ENCODE measurements at places on chromosomes 5 and 9.

GRCh38 chr5:76947082-76947503 lies 5.8 kb upstream of the CRHBP start:
- DNase-seq = no peak

DNA sequence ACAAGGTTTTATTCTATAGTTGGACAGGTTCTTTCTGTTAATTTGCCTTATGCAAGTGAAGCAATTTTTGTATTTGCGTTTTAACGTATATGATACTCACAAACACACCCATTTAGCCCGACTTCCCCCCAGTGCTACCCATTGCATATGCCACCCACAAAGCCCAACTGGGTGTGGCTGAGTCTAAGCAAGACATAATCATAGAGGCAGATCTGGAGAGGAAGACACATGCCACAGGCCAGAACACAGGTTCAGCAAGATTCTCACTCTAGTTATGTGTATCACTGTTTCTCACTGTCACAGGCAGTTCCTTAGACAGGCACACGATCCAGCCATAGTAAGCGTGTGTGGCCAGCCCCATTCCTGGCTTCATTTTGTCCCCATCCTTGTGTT lies 29.0 kb upstream of the PUM3 start:
- DNase-seq = no peak

DNA sequence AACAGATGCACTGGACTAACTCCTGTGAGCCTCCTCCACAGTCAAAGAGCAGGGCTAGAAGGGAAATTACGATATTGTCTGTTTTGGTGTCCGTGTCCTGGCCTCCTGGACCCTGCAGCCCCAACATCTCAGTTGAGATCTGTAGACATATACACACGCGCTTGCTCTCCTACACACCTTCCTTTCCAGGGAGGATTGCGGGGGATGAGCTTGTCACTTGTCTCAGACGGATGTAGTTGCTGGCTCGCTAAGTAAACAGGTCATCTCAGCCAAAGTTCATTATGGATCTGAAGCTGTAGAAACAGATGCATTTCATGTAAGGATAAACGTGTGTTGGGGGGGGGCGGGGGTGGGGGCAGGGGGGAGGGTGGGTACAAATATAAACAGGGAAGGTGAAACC lies 549.3 kb downstream of the CCDC171 start:
- no peak for DNase-seq

- no peak for DNase-seq
Observed at GRCh38 chr9:7145361-7146069, 387.7 kb downstream of the KDM4C start.

DNA sequence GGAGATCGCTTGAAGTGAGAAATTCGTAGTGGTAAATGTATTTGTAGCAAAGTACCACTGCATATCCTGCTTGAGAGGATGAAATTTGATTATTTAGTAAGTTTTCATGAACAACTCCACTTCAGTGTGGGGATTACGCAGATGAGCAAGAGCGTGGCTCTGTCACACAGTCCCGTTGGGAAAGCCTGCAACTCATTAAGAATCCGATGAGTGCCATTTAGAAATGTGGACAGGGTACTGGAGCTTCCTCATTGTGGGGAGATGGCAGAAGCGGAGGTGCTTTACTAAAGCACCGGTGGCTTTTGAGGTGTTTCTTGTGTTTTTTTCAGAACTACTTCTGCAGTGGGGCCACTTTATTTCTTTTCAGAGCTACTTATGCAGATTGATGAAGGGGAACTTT lies 1.4 kb downstream of the TJP2 start:
- DNase-seq = no peak

Measured in amniotic epithelial cell (primary cell).